ENCODE measurements at places on chromosomes 12 and 14. TPM values are rescaled to one million over a fixed set of nuclear protein-coding genes. Genes with fewer than 3 reads are reported as not detected.

DNA sequence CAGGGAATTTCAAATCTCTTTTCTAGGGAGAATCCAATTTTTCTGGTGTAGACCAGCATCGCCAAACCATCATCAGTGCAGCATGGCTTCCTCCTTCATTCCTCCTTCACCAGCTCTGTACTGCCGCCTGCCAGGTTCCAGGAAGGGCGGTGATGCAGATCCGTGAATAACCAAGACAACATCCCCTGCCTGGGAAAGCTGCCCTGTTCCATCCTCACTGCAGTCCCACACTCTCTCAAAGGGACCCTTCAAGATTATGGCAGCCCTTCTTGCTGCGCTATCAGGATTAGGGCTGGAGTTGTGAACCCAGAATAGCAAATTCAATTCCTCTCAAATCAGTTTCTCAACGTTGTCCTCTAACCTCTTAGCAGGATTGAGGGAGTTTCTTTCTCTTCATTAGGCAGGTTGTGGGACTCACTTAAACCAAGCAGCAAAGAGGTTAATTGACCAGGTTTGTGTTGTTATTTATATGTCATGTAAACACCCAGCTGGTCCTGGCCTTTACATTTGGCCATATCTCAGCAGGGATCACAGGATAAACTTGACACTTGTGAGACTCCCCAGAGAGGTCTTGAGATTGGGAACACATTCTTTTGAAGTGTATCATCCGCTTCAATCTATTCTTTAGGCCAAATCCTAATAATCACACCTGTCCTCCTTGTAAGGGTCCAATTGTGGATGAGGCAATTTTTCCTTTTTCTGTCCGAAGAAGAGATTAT is 26.2 kb downstream of the TMEM30B start:
- H3K27me3 ChIP-seq, result no peaks in the 10 kb centered on the region
- H3K36me3 ChIP-seq, result no peaks in the 10 kb centered on the region
- DNase-seq, result no peak
- peaks cover 30% of the 10 kb centered on the region for H3K4me1 ChIP-seq
- no peak overlapping the region for H3K4me3 ChIP-seq

The SLC6A12 gene
- not detected for total RNA-seq

GRCh38 chr12:119169150-119169549 is 9.6 kb upstream of the HSPB8 start:
- H3K27me3 ChIP-seq, result peaks cover 80% of the 10 kb centered on the region
- no peak overlapping the region for H3K4me3 ChIP-seq
- H3K36me3 ChIP-seq, result no peaks in the 10 kb centered on the region
- H3K27ac ChIP-seq, result no peak overlapping the region
- no peaks in the 10 kb centered on the region for H3K4me1 ChIP-seq
- no peak for DNase-seq

The SLC17A8 gene
- total RNA-seq, result not detected

The STAB2 gene
- not detected for total RNA-seq

DNA sequence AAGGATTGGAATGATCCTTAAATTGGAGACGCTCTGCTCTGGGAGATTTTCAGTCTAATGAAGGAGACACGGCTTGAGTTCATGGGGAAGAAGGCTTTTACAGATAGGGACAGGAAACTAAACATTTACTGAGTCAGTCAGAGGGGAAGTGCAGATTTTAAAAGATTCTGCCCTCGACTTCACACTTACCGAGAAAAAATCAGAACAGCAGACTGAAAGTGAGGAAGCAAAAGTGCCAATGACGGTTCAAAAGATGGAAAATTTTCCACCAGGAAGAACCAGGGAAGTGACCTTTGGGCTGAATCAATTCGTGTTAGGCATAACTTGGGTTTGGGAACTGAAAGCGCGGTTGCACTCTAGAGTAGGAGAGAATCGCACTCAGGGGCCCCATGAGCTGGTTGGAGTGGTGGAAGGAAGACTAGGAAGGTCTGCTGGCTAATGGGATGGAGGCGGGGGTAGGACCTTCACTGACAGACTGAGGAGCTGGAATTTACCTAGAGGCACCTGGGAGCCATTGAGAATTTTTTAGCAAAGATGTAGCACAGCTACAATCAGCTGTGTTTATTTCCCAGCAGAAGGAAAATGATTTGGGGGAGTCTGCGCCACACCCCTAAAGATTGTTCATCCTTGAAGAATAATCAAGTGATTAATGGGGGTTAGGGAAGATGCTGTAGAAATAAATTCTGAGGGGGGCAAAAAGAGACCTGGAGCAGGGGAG is 1.2 kb downstream of the KCNK13 start:
- no peak for DNase-seq
- no peaks in the 10 kb centered on the region for H3K36me3 ChIP-seq
- H3K27ac ChIP-seq, result no peak overlapping the region
- peaks cover 75% of the 10 kb centered on the region for H3K27me3 ChIP-seq

GRCh38 chr14:55977392-55978150 is 140.6 kb upstream of the PELI2 start:
- H3K4me1 ChIP-seq, result no peaks in the 10 kb centered on the region
- H3K27ac ChIP-seq, result no peak overlapping the region
- H3K27me3 ChIP-seq, result no peaks in the 10 kb centered on the region

- no peak overlapping the region for H3K4me3 ChIP-seq
- no peak for DNase-seq
- H3K36me3 ChIP-seq, result no peaks in the 10 kb centered on the region
- no peaks in the 10 kb centered on the region for H3K27me3 ChIP-seq
- H3K27ac ChIP-seq, result no peak overlapping the region
- no peaks in the 10 kb centered on the region for H3K4me1 ChIP-seq
Observed at GRCh38 chr12:104482748-104483147, 26.0 kb downstream of the CHST11 start.

DNA sequence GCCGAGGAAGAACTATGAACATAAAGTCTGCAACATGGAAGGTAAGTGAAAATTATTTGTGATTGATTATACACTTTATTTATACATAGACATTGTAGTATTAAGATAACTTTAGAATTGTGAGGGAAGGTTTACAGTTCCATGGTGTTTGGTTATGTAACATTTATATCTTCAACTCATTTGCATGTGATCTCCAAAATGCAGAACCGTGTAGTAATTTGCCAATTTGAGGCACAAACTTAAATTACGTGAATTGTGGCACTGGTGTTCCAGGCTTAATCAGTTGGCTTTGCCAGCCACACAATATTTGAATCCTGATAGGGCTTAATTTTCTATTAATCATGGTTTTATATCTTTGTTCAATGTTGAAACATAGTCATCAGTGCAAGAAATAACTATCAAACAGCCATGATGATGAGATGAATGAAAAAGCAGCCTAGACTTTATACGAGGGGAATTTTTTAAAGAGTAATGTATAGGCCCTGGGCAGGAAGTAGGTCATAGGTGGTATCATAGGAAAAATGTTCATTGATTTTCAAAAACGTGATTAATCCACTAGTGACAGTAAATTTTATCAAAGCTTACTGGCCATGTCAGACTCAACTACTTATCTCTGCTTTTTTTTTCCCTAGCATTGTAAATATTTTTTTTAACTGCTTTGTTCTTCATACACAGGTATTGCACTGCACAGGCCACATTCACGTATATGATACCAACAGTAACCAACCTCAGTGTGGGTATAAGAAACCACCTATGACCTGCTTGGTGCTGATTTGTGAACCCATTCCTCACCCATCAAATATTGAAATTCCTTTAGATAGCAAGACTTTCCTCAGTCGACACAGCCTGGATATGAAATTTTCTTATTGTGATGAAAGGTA is 31.7 kb downstream of the HIF1A start:
- peaks cover 74% of the 10 kb centered on the region for H3K36me3 ChIP-seq
- H3K27me3 ChIP-seq, result no peaks in the 10 kb centered on the region
- H3K4me1 ChIP-seq, result no peaks in the 10 kb centered on the region
- DNase-seq, result no peak
- H3K4me3 ChIP-seq, result no peak overlapping the region
- no peak overlapping the region for H3K27ac ChIP-seq

DNA sequence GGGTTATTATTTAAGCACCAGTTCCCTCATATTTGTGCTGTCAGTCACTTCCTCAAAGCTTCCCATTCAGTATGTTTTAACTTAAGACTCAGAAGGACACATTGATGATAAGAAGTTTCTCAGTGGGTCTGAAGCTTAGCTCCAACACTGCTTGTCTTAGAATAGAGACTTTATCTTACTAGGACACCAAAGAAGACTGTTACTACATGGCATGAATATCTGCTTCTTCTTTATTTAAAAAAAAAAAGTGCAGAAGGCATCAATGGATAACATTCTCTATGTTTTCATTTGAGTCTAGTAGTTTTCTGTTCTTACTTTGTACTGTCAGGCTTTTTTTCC is 404.2 kb downstream of the DAD1 start:
- no peak for DNase-seq
- no peak overlapping the region for H3K4me3 ChIP-seq
- H3K4me1 ChIP-seq, result no peaks in the 10 kb centered on the region
- no peaks in the 10 kb centered on the region for H3K27me3 ChIP-seq
- no peaks in the 10 kb centered on the region for H3K36me3 ChIP-seq
- H3K27ac ChIP-seq, result no peak overlapping the region

DNA sequence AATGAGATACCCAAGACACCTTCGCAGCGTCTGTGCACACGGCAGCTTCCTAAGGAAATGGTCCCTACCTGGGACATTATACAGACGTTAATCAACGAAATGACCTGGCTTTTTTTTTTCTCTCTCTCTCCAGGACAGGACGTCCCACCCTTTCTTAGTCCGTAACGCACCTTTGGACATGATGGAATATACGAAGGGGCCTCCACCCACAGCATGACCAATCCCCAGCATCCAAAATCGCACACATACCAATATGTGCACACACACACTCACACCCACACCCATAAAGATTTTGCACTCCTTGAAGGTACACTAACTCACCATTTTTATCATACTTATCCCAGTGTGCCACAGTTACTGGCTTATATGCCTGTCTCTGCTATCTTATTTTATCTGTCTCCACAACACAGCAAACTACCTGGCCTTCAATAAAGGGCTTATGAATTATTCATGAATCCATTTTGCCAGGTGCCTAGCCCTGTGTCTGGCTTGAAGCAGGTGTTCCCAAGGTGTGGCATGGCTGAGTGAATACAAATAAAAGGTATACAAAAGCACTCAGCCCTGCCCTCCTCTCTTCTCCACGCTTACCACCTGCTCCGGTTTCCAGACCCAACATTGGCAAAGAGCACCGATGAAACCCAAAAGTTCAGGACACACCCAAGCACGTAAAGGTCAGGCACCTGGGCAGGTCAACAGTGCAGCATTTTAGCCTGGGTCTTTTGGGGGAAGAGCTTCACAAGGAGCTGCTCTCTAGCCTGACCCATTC is 2.2 kb downstream of the SCNN1A start:
- H3K27me3 ChIP-seq, result no peaks in the 10 kb centered on the region
- H3K27ac ChIP-seq, result peak overlapping the region; percentile 41
- peaks cover 8% of the 10 kb centered on the region for H3K4me1 ChIP-seq
- no peak for DNase-seq
- H3K36me3 ChIP-seq, result no peaks in the 10 kb centered on the region

Data from A673 (cell line).